HuH-7.5 (cell line): ENCODE measurements at places on chromosomes 11 and 22.

GRCh38 chr11:117538263-117539135, 210.8 kb downstream of the CEP164 start:
- DNase-seq, result no peak

DNA sequence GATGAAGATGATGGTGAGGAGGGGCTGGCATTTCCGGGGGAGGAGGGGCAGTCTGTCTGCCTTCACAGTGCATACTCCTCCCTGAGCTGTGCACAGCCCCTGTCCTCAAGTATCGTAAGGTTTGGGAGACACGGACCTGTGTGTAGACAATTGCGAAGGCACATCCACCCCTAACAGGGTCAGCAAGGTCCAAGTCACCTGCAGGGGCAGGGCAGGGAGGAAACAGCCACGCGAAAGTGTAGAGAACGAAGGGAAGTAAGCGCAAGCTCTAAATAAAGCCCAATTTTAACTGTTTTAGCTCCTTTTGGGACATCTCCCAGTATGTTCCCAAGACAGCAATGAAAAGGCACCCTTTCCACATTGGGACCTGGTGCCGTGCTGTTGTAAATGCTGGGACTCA, 448.2 kb downstream of the TBC1D22A start:
- no peak for DNase-seq

- DNase-seq, result no peak
Measured at GRCh38 chr11:132994966-132995365, 537.3 kb downstream of the OPCML start.

- no peak for DNase-seq
Measured at GRCh38 chr11:83047515-83048225, 24.0 kb downstream of the RAB30 start.

DNA sequence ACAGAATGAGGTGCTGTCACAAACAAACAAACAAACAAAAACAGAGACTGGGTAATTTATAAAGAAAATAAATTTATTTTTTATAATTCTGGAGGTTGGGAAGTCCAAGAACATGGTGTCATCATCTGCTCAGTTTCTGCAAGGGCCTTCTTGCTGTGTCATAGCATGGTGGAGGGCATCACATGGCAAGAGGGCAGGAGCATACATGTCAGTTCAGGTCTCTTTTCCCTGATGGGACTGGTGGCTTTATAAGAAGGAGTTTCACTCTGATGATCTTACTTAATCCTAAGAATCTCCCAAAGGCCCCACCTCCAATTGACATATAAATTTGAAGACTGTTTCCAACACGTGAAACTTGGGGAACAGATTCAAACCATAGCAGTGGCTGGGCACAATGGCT, 135.7 kb downstream of the NECTIN1 start:
- no peak for DNase-seq

- peak; percentile 54 for DNase-seq
Measured at GRCh38 chr11:68106165-68106940, 14.8 kb downstream of the CHKA start.

- DNase-seq, result no peak
Measured at GRCh38 chr11:93846411-93846810, 4.0 kb downstream of the VSTM5 start.

GRCh38 chr11:37107831-37108230, 509.8 kb upstream of the RAG2 start:
- no peak for DNase-seq

GRCh38 chr11:12053606-12054361, 45.4 kb upstream of the DKK3 start:
- DNase-seq, result no peak

DNA sequence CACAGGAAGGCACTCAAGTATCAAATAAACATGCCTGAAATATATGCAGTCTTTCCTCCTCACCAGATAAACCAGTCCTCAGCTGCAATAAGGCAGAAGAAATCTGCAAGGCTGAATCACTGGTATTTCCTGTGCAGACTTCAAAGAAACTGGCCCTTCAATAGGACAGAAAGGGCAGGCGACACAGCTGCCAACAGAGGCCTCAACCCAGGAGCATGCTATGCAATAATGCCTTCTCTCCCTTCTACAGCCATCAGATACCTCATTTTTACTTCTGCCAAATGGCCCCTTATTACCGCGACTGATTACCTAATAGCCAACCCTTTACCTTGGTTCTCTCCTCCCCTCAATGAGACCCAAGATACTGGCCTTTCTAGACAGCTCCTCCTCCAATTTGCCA, 8.0 kb downstream of the NUMA1 start:
- DNase-seq, result no peak

DNA sequence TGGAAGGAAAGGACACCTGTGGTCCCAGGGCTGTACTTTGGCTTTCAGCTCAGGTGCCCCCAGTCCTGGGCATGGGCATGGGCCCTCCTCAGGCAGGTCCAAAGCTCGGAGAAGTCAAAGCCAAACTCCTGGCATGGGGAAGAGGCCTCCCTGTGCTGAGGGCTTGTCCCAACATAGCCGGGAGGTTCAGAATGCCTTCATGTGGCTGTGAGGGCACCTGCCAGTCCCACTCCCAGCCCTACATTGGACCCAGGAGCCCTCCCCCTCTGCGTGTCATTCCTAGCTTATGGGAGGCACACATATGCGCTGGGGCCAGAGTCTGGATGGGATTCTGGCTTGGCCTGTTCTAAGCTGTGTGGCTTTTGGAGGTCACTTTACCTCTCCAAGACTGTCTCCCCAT, 1.0 kb upstream of the KLHL35 start:
- DNase-seq, result no peak

DNA sequence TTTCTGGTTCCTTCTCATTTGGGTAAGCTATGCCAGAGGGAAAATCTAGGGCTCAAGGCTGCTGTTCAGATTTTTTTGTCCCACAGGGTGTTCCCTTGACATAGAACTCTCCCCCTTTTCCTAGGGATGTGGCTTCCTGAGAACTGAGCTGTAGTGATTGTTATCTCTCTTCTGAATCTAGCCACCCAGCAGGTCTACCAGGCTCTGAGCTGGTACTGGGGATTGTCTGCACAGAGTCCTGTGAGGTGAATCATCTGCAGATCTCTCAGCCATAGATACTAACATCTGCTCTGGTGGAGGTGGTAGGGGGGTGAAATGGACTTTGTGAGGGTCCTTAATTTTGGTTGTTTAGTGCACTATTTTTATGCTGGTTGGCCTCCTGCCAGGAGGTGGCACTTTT, 167.3 kb upstream of the PGR start:
- no peak for DNase-seq

DNA sequence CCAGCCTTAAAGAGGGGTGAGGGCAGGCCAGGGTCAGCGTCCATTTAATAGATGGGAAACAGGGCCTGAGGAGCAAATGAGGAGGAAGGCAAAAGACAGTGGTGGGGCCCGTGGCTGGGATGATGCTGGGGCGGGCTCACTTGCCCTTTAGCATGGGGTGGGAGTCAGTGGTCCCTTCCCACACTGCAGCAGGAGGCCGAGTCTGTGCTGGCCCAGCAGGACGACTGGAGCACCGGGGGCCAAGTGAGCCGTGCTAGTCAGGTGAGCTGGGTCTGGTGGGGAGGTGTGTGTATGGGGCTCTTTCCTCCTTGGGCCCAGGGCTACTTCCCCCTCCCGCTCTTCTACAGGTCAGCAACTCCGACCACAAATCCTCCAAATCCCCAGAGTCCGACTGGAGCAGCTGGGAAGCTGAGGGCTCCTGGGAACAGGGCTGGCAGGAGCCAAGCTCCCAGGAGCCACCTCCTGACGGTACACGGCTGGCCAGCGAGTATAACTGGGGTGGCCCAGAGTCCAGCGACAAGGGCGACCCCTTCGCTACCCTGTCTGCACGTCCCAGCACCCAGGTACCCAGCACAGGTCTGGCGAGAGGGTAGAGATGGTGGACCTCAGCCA, 12.8 kb downstream of the SCYL1 start:
- DNase-seq, result no peak

GRCh38 chr11:21564833-21565682, 627.8 kb upstream of the ANO5 start:
- no peak for DNase-seq

DNA sequence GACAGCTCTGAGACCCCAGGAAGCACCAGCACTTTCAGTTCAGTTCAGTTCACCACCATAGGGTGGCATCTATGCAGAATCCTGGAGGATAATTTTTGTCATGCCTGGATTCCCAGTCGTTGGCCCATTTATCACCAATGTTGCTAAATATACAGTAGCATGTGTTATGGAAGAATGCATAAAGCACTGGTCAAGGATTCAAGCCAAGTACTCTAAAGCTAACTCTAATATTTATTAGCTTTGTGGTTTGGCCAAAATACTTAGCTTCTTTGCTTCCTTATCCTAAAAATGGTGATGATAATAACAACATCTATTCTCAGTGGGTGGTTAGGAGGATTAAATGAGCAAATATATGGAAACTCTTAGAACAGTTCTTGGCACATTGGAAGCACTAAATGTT, 294.7 kb upstream of the ZC3H12C start:
- DNase-seq, result no peak

GRCh38 chr11:126879516-126879915, 121.1 kb downstream of the KIRREL3 start:
- no peak for DNase-seq
